ENCODE measurements at places on chromosomes 7 and 10. TPM values are rescaled to one million over a fixed set of nuclear protein-coding genes. Genes with fewer than 3 reads are reported as not detected.

DNA sequence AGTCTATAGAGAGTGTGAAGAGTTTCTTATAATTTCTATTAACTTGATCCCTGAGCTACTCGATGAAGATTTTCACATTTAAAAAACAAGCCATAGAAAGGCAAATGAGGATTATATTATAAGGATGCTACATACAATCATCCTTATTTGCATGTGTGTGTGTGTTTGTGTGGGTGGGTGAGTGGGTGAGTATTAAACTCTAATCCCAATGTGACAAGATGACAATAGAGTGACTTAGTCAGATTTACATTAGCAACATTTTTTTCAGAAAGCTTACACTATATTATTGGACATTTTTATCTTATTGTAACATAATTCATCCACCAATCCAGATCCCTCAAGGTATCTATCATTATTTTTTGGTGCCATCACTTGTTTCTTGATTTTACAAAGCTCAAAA, 331.7 kb downstream of the SORCS1 start:
- H3K36me3 ChIP-seq, result no peaks in the 10 kb centered on the region
- DNase-seq, result no peak
- no peak overlapping the region for H3K4me3 ChIP-seq
- H3K4me1 ChIP-seq, result no peaks in the 10 kb centered on the region
- H3K27me3 ChIP-seq, result no peaks in the 10 kb centered on the region
- H3K27ac ChIP-seq, result no peak overlapping the region

DNA sequence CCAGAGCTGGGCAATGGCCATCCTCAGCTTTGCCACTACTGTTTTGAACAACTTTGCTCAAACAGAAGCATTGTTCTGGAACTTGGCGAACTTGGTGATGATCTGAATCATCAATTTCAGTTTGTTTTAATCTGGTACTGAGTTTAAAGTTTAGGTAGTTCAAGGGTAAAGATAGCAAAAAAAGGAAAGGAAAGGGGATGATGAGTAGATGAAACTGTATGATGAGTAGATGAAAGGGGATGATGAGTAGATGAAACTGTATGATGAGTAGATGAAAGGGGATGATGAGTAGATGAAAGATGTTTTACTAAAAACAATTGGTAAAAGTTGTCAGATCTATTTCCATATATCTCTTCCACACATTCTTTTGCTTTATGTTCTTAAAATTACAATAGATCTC, 737.0 kb downstream of the LRMDA start:
- H3K36me3 ChIP-seq, result peaks cover 4% of the 10 kb centered on the region
- no peak overlapping the region for H3K4me3 ChIP-seq
- DNase-seq, result no peak
- peaks cover 51% of the 10 kb centered on the region for H3K27me3 ChIP-seq

DNA sequence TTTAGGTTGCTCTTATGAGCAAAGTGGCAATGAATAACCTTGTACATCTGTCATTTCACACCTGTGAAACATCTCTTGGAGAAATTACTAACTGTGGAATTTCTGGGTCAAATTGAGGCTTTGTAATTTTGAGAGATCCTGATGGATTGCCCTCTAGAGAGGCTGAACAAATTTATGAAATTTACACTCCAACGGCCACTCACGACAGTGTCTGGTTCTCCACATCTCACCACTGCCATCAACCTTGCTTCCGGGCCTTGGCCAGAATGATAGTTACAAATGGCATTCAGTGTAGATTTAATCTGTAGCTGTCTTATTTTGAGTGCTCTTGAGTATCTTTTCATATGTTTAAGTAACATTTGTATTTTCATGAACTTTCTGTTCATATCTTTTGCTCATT, 117.4 kb downstream of the TMEM178B start:
- DNase-seq, result no peak
- no peak overlapping the region for H3K4me3 ChIP-seq
- no peak overlapping the region for H3K27ac ChIP-seq
- no peaks in the 10 kb centered on the region for H3K27me3 ChIP-seq
- no peaks in the 10 kb centered on the region for H3K4me1 ChIP-seq

NPC1L1 gene
- not detected for total RNA-seq

NPFFR1 gene
- total RNA-seq, result not detected

Measured in osteocyte (in vitro differentiated cells).